ENCODE measurements at places on chromosomes 16 and 17. TPM values are rescaled to one million over a fixed set of nuclear protein-coding genes. Genes with fewer than 3 reads are reported as not detected.
A peak's percentile ranks its signal among the peaks of the same experiment; 100 is the strongest.

DNA sequence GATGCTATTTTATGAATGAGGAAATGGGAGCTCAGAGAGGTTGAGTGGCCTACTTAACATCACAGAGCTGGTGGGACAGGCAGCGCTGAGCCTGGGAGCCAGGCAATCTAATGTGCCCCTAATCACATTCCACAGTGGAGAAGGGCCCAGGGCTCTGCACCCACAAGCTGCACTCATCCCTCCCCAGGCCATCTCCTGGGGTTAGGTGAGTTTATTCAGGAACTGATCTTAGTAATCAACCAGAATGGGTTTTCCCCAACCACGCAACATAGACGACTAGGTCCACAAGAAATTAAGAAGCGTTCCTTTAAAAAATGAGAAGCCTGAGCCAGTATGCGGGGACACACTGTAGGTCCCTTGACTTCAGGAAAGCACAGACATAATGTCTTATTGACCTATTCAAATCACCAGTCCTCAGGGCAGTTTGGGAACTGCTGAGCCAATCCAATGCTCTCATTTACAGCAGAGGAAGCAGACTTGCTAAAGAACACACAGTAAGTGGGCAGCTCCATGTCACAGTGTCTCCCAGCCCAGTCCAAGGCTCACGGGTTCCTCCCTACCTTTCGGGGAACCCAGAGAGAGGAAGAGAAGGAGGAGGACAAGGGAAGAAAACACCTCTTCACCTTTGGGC lies 2.3 kb downstream of the MPP3 start:
- DNase-seq = no peak
- H3K4me3 ChIP-seq = no peak overlapping the region
- peaks cover 22% of the 10 kb centered on the region for H3K4me1 ChIP-seq
- no peak overlapping the region for H3K27ac ChIP-seq
- H3K36me3 ChIP-seq = peaks cover 29% of the 10 kb centered on the region
- H3K27me3 ChIP-seq = no peaks in the 10 kb centered on the region

The WNT3 gene
- not detected for total RNA-seq

DNA sequence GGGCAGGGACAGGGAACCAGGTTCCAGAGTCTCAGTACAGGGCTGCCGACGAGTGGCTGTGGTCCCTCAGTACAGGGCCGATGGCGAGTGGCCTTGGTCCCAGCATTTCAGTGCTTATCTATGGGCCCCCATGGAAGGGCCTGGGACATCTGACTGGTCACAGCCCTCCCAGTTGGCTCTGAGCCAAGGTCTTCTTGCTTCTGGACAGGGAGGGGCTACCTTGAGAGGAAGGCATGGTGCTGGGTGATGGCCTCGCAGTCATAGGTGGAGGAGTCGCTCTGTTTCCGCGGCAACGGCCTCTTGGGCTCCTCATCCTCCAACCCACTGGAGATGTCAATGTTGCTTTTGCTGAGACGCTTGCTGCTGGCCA lies 32.5 kb downstream of the PIMREG start:
- peaks cover 25% of the 10 kb centered on the region for H3K36me3 ChIP-seq
- DNase-seq = no peak
- H3K27me3 ChIP-seq = no peaks in the 10 kb centered on the region
- no peak overlapping the region for H3K4me3 ChIP-seq
- H3K4me1 ChIP-seq = no peaks in the 10 kb centered on the region

- peaks cover 13% of the 10 kb centered on the region for H3K4me1 ChIP-seq
- H3K27ac ChIP-seq = no peak overlapping the region
- no peaks in the 10 kb centered on the region for H3K27me3 ChIP-seq
- no peak for DNase-seq
Measured at GRCh38 chr17:83069571-83069906, 9.9 kb upstream of the METRNL start.

The RNF222 gene
- not detected for total RNA-seq

The CCL14 gene
- 0.58 TPM for total RNA-seq

- peak overlapping the region; percentile 92 for H3K27ac ChIP-seq
- peaks cover 85% of the 10 kb centered on the region for H3K4me1 ChIP-seq
- no peak for DNase-seq
- no peaks in the 10 kb centered on the region for H3K27me3 ChIP-seq
Measured at GRCh38 chr16:10941127-10941933, 938 bp downstream of the DEXI start.

The ZDHHC1 gene
- total RNA-seq = 33.6 TPM

GRCh38 chr17:48378238-48378637 lies 51.8 kb downstream of the SKAP1 start:
- no peak overlapping the region for H3K4me3 ChIP-seq
- no peaks in the 10 kb centered on the region for H3K27me3 ChIP-seq
- no peak for DNase-seq
- H3K36me3 ChIP-seq = no peaks in the 10 kb centered on the region

The CCL18 gene
- total RNA-seq = not detected

- H3K4me1 ChIP-seq = peaks cover 6% of the 10 kb centered on the region
- H3K27ac ChIP-seq = no peak overlapping the region
- no peak for DNase-seq
- H3K36me3 ChIP-seq = no peaks in the 10 kb centered on the region
- H3K4me3 ChIP-seq = no peak overlapping the region
- no peaks in the 10 kb centered on the region for H3K27me3 ChIP-seq
Measured at GRCh38 chr17:50318501-50319285, 27.2 kb upstream of the XYLT2 start.

- no peak overlapping the region for H3K4me3 ChIP-seq
- no peaks in the 10 kb centered on the region for H3K36me3 ChIP-seq
- no peaks in the 10 kb centered on the region for H3K27me3 ChIP-seq
Measured at GRCh38 chr16:54402270-54402669, 115.7 kb upstream of the IRX3 start.

- no peak for DNase-seq
- no peaks in the 10 kb centered on the region for H3K4me1 ChIP-seq
- H3K27me3 ChIP-seq = no peaks in the 10 kb centered on the region
- H3K4me3 ChIP-seq = no peak overlapping the region
- no peaks in the 10 kb centered on the region for H3K36me3 ChIP-seq
- H3K27ac ChIP-seq = no peak overlapping the region
Measured at GRCh38 chr17:15000661-15001060, 264.5 kb downstream of the PMP22 start.

DNA sequence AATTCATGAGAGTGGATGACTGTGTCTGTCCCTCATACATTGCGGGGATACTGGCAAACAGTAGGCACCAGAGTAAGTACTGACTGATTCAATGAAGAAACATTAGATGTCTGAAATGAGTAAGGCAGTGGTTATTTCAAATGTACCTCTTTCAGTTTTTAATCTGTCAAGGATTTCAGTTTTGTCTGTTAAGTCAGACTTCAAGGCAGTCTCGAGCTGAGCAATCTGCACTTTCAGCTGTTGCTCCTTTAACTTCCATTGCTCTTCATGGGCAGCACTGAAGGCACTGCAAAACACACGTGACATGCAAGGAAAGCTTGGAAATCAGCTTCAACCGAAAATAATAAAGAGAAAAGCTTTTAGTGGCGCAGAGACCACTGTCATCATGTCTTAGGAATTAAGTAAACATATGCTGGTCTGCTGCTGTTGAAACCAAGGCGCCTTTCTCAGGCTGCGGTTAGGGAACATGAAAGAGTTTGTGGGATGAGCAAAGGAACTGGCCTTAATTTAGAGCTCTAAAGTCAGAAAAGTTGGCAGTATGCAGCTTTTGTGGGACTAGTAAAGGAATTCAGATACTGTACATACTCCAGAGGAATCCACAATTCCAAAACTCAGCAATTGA lies 38.8 kb downstream of the RPGRIP1L start:
- H3K27ac ChIP-seq = no peak overlapping the region
- no peaks in the 10 kb centered on the region for H3K27me3 ChIP-seq

The SEPTIN12 gene
- not detected for total RNA-seq

GRCh38 chr16:55057866-55058265 lies 127.2 kb downstream of the IRX5 start:
- peaks cover 5% of the 10 kb centered on the region for H3K27me3 ChIP-seq
- no peak overlapping the region for H3K27ac ChIP-seq
- H3K36me3 ChIP-seq = no peaks in the 10 kb centered on the region
- no peak overlapping the region for H3K4me3 ChIP-seq
- no peaks in the 10 kb centered on the region for H3K4me1 ChIP-seq

- peak overlapping the region; percentile 59 for H3K4me3 ChIP-seq
- H3K27ac ChIP-seq = peak overlapping the region; percentile 99
- peaks cover 22% of the 10 kb centered on the region for H3K36me3 ChIP-seq
- H3K4me1 ChIP-seq = peaks cover 19% of the 10 kb centered on the region
- H3K27me3 ChIP-seq = no peaks in the 10 kb centered on the region
Measured at GRCh38 chr17:68512960-68513474, 787 bp downstream of the PRKAR1A start.

GRCh38 chr17:29176558-29177351 lies 3.4 kb downstream of the MYO18A start:
- H3K4me1 ChIP-seq = peaks cover 54% of the 10 kb centered on the region
- H3K4me3 ChIP-seq = peak overlapping the region; percentile 54
- no peaks in the 10 kb centered on the region for H3K36me3 ChIP-seq
- H3K27me3 ChIP-seq = no peaks in the 10 kb centered on the region
- H3K27ac ChIP-seq = peak overlapping the region; percentile 93

DNA sequence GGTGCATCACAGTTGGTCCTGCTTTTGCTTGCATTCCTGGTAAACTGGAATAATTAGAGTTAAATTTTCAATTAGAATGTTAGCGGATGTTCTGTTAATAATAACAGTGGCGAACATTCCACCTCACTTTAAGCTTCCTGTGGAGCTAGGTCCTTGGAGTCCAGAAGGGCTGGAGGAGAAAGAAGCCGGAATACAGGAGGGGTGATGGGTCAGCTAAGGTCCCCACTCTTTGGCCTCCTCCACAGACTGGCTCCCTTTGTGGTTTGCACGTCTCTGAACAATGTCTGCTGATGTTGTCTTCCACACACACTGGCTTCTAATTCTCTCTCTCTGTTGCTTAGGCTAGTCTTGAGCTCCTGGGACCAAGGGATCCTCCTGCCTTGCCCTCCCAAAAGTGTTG lies 35.0 kb upstream of the ETV4 start:
- no peak for DNase-seq
- H3K4me1 ChIP-seq = peaks cover 15% of the 10 kb centered on the region
- H3K27me3 ChIP-seq = peaks cover 8% of the 10 kb centered on the region
- peak overlapping the region; percentile 38 for H3K27ac ChIP-seq

- no peaks in the 10 kb centered on the region for H3K36me3 ChIP-seq
- no peaks in the 10 kb centered on the region for H3K27me3 ChIP-seq
- no peak overlapping the region for H3K27ac ChIP-seq
- peaks cover 14% of the 10 kb centered on the region for H3K4me1 ChIP-seq
- DNase-seq = peak; percentile 71
Measured at GRCh38 chr17:80649672-80650330, 105.2 kb downstream of the RPTOR start.

- DNase-seq = no peak
- no peaks in the 10 kb centered on the region for H3K4me1 ChIP-seq
- no peaks in the 10 kb centered on the region for H3K27me3 ChIP-seq
- H3K4me3 ChIP-seq = no peak overlapping the region
Measured at GRCh38 chr16:7137560-7138330, 194.9 kb upstream of the RBFOX1 start.

DNA sequence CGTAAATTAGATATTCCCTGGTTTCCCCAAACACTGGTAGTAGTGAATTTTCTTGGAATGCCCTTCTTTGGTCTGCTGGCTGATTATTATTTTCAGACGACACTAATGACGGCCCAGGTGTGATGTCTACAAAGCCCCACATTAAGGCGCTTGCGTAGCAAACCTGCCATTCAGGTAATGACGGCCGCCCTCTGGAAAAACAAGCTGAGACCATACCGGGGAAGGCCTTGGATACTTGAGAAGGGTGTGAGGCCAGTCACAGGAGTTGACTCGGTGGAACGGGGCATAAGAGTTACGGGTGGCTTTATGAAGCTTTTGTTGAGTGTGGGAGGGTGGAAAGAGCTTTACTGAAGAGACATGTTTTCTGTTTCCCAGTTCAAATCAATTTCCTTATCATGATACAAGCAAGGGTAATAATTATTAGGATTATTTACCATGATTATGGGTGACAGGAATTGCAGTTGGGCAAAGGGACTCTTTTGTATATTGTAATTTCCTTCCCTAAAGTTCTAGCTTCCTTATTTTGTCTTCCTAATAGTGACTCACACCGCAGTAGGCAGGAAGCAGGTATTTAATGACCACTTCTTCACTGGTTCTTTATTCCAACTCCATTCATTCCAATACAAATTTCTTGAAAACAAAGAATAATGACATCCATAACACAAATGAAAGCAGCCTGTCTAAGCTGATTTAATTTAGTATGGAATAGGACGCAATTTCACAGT lies 24.8 kb downstream of the KRT23 start:
- no peak overlapping the region for H3K27ac ChIP-seq
- no peak overlapping the region for H3K4me3 ChIP-seq
- H3K4me1 ChIP-seq = no peaks in the 10 kb centered on the region
- no peak for DNase-seq
- no peaks in the 10 kb centered on the region for H3K36me3 ChIP-seq

- no peaks in the 10 kb centered on the region for H3K36me3 ChIP-seq
- no peak for DNase-seq
- no peaks in the 10 kb centered on the region for H3K4me1 ChIP-seq
- no peak overlapping the region for H3K27ac ChIP-seq
- H3K4me3 ChIP-seq = no peak overlapping the region
- peaks cover 3% of the 10 kb centered on the region for H3K27me3 ChIP-seq
Measured at GRCh38 chr17:34503528-34504195, 75.7 kb upstream of the TMEM132E start.

The MYH1 gene
- total RNA-seq = not detected

- no peaks in the 10 kb centered on the region for H3K27me3 ChIP-seq
- H3K4me1 ChIP-seq = peaks cover 28% of the 10 kb centered on the region
- no peak for DNase-seq
- peak overlapping the region; percentile 20 for H3K27ac ChIP-seq
- H3K4me3 ChIP-seq = no peak overlapping the region
Measured at GRCh38 chr17:2383628-2384167, 17.2 kb downstream of the MNT start.

- H3K4me3 ChIP-seq = no peak overlapping the region
- no peak for DNase-seq
- H3K27me3 ChIP-seq = no peaks in the 10 kb centered on the region
- no peak overlapping the region for H3K27ac ChIP-seq
- peaks cover 52% of the 10 kb centered on the region for H3K36me3 ChIP-seq
Measured at GRCh38 chr17:7203391-7203790, 16.2 kb downstream of the DLG4 start.

The NEK8 gene
- 2.8 TPM for total RNA-seq

GRCh38 chr17:72982680-72983079 lies 109.8 kb downstream of the SLC39A11 start:
- no peaks in the 10 kb centered on the region for H3K27me3 ChIP-seq
- no peaks in the 10 kb centered on the region for H3K36me3 ChIP-seq
- H3K4me3 ChIP-seq = no peak overlapping the region
- H3K4me1 ChIP-seq = peaks cover 31% of the 10 kb centered on the region
- no peak overlapping the region for H3K27ac ChIP-seq
- no peak for DNase-seq

All from stomach (tissue), 19 donors.